NCI-H1694 (cell line): ENCODE measurements at places on chromosomes 4 and X.
A peak's percentile ranks its signal among the peaks of the same experiment; 100 is the strongest.

GRCh38 chr4:182447767-182448280 is 204.6 kb downstream of the TENM3 start:
- no peak for DNase-seq

DNA sequence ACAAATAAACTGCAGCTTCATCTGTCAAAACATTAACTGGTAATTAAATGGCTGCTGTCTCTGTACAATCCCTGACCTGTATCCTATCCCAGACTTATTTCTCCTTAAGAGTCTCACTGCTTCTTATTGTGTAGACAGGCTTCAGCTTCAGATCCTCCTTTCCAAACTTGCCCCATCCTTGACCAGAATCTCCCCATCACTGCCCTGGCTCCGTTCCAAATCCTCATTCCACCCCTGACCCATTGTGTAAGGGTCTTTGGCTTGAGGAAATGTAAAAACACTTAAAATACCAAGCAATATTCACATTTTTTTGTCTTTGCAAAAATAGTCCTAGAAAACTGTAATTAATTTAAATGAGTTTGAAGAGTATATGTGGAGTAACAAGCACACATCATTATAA is 152.6 kb upstream of the VEGFC start:
- no peak for DNase-seq

DNA sequence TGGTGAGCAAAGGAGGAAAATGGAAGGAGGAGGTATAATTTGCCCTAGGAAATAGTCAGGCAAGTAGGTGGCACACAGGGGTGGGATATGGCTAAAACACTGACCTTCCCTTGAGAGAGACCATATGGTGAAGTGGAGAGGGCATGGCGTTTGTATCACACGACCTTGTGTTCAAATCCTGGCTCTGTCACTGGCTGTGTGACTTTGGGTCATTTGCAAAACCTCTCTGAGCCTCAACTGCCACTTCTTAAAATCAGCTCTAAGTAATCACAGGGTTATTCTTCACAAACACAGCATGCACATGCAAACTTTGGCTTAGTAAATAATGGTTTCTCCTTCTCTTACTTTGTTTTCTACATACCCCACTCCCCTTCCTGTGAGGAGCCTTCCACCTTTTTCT is 8.7 kb downstream of the PDGFRA start:
- DNase-seq = no peak

GRCh38 chr4:174595141-174595929 is 73.0 kb upstream of the HPGD start:
- DNase-seq = no peak

GRCh38 chr4:145307763-145308430 is 127.5 kb upstream of the OTUD4 start:
- DNase-seq = no peak

DNA sequence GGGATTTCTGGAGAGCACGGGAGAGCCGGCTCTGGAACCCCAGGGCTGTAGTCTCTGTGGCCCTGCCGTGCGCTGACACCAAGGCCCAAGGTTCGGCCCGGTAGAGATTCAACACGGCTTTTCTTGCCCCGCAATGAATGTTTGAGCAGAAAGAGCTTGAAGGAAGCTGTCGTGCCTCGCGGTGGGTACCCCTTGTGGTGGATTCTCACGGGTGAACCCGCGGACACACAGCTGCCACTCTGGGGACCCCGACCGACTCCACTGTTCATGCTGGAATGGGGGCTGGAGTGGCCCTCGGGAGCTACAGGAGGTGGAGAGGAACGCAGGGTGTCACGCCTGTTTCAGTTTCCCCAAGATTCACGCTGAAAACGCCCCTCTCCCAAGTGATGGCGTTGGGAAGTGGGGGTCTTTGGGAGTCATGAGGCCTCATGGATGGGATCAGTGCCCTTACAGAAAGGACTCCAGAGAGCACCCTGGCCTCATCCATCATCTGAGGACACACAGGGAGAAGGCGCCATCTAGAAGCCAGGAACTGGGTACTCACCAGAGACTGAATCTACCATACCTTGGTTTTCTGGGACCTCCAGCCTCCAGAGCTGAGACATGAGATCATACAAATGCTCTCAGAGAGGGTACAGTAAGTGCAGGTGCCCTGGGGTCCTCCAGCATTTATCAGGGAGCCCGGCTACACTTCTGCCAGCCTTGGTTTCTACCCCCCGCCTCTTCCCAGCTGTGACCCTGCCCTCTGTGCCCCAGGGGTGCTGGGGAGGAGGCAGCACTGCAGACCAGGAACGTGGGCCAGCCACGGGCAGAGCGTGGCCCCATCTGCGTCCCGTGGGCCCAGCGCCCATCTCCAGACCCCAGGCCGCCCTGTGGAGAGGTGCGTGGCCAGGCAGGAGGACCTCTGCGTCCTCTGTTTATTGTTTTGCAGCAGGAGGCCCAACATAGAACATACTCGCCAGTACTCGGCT is 6.4 kb downstream of the SLC25A6 start:
- no peak for DNase-seq

DNA sequence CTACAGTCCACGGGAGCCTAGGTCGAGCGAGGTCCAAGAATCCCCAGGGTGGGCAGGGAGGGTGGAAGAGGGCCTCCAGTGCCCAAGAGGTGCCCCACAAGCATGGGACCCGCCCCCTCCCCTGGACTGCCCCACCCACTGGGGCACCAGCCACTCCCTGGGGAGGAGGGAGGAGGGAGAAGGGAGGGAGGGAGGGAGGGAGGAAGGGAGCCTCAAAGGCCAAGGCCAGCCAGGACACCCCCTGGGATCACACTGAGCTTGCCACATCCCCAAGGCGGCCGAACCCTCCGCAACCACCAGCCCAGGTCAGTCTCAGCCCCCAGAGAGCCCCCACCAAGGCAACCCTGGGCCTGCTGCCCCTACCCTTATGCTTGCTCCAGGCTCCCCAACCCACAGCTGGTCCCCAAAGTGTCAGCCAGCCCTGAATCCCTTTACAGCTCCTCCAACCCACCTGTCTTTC is at the start of gene GATA1:
Gene GATA1, plus strand, starts transcription at position 250 of the 460 bp plus-strand sequence. CDS start 4,520 bp downstream, outside the sequence.
- no peak for DNase-seq

- no peak for DNase-seq
Measured at GRCh38 chr4:155377276-155377675, 511 bp upstream of the MAP9 start.

- DNase-seq = no peak
Measured at GRCh38 chr4:169986369-169986768, 39.8 kb downstream of the MFAP3L start.

DNA sequence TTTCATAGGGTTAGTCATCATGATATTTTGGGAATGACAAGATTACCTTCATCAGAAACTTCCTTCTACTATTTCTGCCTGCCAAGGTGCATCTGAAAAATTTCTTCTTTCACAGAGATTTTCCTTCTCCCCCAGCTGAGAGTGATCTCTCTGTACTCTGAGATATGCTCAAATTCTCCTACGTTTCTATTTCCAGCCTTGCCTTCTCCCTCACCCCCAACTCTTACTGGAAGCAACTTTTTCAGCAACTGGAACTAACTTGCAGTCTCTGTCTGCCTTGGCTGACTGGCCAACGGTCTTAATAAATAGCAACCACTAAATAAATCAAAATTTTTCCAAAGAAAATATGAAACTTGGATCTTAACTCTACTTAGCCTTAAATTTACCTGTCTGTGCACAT is 122.3 kb downstream of the MAML3 start:
- no peak for DNase-seq

GRCh38 chr4:162560073-162560472 is 396.3 kb upstream of the FSTL5 start:
- no peak for DNase-seq

- peak; percentile 42 for DNase-seq
Measured at GRCh38 chr4:13544606-13545393, 492 bp upstream of the NKX3-2 start.

DNA sequence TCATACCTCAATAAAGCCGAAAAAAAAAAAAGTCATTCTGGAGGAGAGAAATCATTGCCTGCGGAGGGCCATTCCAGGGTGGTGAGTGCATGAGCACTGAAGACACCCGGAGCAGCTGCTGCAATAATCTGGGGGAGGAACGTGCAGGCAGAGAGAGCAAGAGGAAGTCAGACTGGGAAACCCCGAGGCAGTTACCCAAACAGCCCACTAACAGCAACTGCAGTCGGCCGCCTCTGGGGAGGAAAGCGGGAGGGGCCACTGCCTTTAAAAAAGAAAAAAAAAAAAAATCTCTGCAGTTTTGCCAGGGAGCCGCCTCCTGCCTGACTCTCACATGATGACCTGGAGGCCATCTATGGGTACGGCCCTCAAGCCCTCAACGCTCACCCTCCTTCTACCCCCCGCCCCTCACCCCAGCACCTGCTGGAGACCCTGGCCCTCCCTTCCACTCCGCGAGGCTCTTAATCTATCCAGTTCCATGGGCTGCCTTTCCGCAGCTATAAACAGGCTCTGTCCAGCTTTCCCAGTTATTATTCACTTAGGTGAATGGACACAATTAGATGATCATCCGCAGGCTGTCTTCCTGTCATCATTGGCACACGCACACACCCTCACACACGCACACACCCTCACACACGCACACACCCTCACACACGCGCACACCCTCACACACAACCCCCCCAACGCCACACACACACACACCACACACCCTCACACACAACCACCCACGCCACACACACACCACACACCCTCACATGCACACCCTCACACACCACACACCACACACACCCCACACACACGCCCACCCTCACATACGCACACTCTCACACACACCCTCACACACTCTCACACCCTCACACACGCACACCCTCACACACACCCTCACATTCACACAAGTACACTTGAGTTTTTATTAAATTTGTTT is 3.4 kb upstream of the AVPR2 start:
- DNase-seq = peak; percentile 40

GRCh38 chr4:39636531-39637184 is 2.0 kb downstream of the SMIM14 start:
- no peak for DNase-seq

DNA sequence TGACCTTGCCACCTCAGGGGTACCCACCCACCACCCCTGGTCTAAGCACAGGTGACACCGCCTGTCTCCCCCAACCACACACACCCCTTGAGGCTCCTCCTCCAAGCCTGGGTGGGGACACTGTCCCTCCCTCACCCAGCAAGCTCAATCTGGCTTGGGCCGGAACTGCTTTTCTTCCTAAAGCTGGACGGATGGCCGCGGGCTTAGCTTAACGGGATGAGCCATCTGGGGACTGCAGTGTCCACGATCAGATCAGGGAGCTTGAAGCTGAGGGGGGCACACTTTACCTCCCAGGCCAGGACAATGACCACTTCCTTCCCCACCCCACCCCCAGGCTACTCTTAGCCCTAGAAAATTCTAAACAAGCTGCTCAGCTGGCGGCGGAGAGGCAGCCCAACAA is 1.0 kb upstream of the SLC6A8 start:
- no peak for DNase-seq

- DNase-seq = no peak
Measured at GRCh38 chr4:184895012-184895695, 69.4 kb upstream of the ACSL1 start.

- no peak for DNase-seq
Measured at GRCh38 chr4:71240094-71240493, 98.7 kb upstream of the SLC4A4 start.

DNA sequence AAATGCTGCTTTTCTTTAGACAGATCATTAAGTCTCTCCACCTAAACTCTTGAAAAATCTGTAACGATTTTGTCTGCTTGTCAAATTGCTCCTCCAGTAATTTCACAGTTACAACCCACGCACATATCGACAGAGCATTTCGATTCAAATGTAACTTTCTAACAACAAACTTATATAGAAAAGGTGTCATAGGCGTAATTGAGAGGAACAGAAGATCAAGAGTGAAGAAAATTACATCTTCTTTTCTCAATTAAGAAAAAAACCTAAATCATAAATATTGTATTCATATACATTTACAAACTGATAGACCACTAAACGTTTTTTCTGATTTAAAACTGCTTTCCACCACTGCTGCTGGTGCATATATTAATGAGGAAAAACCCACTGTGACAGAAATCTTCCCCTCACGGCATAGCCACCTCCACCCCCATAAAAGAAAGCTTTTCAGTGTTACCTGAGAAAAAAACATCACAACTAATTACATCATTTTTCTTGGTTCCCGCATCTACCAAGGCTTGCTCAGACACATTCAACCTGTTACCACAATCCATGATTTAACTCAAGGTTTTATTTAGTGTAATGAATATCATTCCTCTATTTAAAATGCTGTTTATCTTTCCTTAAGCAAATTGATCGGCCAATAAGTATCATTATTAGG is 1.9 kb downstream of the GPM6A start:
- no peak for DNase-seq

- DNase-seq = no peak
Measured at GRCh38 chr4:181796502-181796901, 446.7 kb upstream of the TENM3 start.

DNA sequence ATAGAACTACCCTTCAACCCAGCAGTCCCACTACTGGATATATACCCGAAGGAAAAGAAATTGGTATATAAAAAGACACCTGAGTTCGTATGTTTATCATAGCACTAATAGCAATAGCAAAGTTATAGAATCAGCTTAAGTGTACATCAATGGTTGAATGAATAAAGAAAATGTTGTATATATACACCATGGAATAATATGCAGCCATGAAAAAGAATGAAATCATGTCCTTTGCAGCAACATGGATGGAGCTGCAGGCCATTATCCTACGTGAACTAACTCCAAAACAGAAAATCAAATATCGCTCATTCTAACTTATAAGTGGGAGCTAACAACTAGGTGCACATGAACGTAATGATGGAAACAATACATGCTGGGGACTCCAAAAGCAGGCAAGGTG is 143.5 kb upstream of the GK2 start:
- DNase-seq = no peak

- no peak for DNase-seq
Measured at GRCh38 chr4:25928379-25929297, 14.6 kb downstream of the SMIM20 start.

GRCh38 chrX:38896724-38897298 is 95.6 kb downstream of the MID1IP1 start:
- no peak for DNase-seq

DNA sequence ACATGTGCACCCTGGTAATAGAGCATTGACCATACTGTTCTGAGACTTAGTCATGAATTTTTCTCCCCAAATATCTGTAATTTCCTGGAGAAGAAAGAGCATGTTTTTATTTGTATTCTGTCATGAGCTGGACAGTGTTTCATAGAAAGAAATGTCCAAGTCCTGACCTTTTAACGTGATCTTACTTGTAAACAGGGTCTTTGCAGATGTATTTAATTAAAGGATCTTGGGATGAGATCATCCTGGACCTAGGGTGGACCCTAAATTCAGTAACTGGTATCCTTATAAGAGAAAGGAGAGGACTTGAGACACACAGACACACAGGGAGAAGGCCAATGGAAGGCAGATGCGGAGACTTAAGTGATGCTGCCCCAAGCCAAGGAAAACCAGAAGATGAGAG is 3.6 kb downstream of the ADGRA3 start:
- no peak for DNase-seq

GRCh38 chr4:149141391-149141790 is 674.3 kb downstream of the IQCM start:
- DNase-seq = no peak

- DNase-seq = peak; percentile 10
Measured at GRCh38 chrX:17021851-17022604, 75.6 kb downstream of the REPS2 start.

- DNase-seq = no peak
Measured at GRCh38 chrX:23896981-23897380, 10.8 kb downstream of the APOO start.
